ENCODE measurements at places on chromosomes 3 and 15. TPM values are rescaled to one million over a fixed set of nuclear protein-coding genes. Genes with fewer than 3 reads are reported as not detected.

- DNase-seq, result no peak
These were observed 20.5 kb upstream of the ACTC1 start for GRCh38 chr15:34815836-34816235.

DNA sequence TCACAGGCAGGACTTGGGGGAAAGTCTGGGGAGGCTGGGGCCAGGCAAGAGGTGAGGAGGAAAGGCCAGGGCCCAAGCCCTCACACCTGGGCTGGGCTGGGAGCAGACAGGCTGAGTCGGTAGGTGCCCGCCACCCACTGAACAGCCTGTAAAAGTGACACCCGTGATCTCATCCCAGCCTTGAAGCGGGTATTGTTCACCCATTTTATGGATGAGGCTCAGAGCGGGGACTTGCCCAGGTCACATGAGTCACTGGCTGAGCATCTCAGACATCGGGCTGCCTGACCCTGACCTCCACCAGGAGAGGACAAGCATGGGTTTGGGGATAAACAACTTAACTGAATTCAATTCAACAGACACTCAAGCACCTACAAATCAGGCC is 52.0 kb upstream of the CTSH start:
- DNase-seq, result no peak

DNA sequence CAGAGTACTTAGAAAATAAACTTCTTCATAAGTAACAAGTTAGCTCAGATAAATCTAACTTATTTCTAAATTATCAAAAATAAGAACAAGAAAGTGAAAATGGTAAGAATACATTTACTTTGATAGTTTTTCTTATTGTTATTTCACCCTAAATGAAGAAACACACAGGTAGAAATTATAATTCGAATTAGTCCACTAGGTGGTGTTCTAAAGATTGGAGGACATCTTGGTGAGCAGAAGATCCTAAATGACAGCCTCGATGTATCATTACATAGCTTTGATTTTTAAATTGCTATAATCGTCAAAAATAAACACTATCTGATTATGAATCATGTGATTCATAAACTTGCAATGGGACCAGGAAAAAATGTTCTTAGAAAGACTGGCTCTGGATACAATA is 280.8 kb upstream of the UBE2E2 start:
- no peak for DNase-seq

Gene ISLR2
- not detected for total RNA-seq

All from activated CD4-positive, alpha-beta T cell treated with anti-CD3 and anti-CD28 coated beads, Interleukin-2, amount 10 ng/mL, durations not matched to agents 7 days and 5 days (primary cell).